ENCODE measurements at places on chromosomes 1 and 21.

DNA sequence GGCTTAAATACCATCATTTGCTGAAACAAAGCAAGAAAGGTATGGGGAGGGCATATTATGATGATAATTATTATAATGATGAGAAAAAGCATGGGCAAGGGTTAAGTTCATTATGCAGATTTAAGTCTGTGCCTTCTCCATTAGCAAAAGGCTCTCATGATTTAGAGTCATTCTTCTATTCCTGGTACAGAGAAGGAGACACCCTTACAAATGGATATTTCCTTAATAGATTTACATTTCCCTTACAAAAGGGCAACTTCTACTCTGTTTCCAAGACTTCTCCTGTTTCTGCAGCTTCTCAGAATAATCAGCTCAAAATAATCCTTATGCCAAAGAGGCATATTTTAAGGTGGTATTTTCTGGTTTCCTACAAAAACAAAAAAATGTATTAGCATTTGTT is 121.1 kb upstream of the CAMK1G start:
- DNase-seq, result no peak

GRCh38 chr1:162903246-162903645 is 42.3 kb upstream of the CCDC190 start:
- no peak for DNase-seq

- DNase-seq, result no peak
Measured at GRCh38 chr1:53559854-53560580, 100.8 kb downstream of the DMRTB1 start.

DNA sequence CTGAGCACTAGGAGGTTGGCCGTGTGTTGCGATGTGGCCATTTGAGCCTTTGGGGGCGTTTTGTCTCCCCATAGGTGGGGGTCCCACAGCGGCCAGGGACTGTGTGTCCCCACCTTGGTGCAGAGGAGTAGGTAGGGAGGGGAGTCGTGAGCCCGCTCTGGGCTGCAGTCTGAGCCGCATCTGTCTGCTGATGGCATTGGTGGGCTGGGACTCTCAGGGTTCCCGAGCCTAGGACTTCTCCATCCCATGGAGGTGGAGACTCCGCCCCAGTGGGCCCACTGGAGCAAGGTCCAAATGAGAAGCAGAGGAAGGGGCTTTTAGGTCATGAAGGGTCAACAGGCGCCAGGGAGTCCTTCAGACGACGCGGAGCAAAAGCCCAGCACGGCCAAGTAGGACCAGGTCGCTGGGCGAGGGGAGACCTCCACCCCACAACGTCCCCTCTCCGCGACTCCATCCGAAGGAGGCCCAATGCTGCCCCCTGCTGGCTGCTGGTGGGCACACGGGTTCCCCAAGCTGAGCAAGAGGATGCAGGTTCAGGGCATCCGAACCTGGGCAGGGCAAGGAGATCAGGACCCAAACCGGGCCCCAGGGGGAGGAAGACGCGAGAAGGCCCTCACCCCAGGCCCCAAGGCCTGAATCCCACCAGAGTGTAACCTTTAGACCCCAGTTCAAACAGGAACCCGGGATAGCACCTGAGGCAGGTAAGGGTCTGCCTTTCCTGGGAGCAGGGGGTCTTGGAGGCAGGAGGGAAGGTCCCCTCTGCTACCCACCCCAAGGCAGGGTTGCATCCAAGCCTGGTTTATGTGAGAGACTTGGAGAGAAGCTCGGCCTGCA is 14.9 kb downstream of the TTC34 start:
- DNase-seq, result peak; percentile 64

GRCh38 chr1:94895518-94895917 is 31.4 kb downstream of the CNN3 start:
- no peak for DNase-seq

- no peak for DNase-seq
Measured at GRCh38 chr21:35716876-35717565, 343.3 kb downstream of the SETD4 start.

DNA sequence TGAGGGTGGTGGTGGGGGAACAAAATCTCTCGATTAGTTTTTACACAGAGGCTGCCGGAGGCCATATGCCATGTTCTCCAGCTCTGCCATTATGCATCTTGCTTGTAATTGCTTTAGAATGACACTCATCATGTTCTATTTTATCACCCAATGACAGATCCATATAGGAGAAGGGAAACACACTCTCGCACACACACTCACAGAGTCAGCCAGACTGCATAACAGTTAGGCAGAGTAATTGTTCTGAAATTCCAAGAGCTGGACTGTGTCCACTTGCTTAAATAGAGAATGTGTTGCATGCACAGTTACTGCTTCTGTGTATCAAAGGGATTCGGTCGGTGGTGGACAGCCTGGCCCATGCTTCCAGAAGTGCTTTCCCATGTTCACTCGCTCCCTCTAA is 30.6 kb downstream of the KCND3 start:
- DNase-seq, result no peak

GRCh38 chr1:197909384-197909783 is 7.0 kb downstream of the C1orf53 start:
- no peak for DNase-seq

DNA sequence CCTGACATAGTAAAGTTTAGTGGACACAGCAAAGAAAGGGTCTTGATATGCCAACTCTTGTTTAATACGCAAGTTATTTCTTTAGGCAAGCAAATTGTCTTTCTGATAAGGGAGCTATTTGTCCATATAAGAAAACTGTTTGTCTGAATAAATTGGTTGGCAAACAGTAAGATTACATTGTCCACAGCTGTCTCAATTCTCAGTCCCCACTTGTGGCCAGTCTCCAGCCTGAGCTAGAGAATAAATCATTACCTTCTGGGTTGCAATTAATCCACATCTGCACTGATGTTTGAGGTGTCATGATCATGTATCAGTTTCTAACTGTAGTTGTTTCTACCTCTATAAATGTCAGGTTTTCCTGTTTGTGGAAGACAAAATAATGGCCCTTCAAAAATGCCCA is 60.0 kb upstream of the TNR start:
- DNase-seq, result no peak

DNA sequence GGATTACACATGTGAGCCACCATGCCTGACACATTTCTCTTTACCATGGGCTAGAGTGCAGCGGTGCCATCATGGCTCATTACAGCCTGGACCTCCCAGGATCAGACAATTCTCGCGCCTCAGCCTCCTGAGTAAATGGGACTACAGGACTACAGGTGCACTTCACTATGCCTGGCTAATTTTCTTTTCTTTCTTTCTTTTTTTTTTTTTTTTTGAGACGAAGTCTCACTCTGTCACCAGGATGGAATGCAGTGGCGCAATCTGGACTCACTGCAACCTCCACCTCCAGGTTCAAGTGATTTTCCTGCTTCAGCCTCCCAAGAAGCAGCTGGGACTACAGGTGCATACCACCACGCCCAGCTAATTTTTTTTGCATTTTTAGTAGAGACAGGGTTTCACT is 14.8 kb upstream of the KIF1B start:
- no peak for DNase-seq

- DNase-seq, result no peak
Measured at GRCh38 chr1:44103270-44104131, 15.1 kb upstream of the KLF17 start.

DNA sequence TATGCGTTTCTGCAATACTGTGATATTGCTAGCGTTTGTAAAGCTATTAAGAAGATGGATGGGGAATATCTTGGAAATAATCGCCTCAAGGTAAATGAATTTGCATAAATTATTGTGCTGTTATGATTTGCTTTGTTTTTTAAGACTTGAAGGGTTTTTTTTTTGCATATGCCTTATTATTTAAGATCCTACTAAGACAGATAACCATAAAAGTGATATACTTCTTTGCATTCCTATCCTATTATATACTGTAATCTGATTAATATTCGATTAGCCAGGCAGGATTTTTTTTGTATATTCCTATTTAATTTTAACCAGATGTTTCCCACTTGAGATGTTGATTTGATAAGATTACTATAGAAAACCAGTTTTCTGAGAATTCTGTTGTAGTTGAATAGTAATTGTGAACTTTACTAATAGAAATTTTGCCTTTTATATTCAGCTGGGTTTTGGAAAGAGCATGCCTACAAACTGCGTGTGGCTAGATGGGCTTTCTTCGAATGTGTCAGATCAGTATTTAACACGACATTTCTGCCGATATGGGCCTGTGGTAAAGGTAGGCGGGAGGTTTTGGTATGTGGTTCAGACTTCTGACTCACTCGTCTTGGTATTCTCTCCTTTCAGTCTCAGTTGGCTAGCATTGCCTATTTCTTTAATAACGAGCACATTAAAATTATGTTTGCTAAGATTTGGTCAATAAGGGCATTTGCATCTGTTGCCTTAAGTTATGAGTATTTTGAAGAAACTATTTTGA is 56.8 kb downstream of the ZBTB17 start:
- DNase-seq, result peak; percentile 41

GRCh38 chr1:61005614-61006580 is 76.5 kb upstream of the NFIA start:
- no peak for DNase-seq

DNA sequence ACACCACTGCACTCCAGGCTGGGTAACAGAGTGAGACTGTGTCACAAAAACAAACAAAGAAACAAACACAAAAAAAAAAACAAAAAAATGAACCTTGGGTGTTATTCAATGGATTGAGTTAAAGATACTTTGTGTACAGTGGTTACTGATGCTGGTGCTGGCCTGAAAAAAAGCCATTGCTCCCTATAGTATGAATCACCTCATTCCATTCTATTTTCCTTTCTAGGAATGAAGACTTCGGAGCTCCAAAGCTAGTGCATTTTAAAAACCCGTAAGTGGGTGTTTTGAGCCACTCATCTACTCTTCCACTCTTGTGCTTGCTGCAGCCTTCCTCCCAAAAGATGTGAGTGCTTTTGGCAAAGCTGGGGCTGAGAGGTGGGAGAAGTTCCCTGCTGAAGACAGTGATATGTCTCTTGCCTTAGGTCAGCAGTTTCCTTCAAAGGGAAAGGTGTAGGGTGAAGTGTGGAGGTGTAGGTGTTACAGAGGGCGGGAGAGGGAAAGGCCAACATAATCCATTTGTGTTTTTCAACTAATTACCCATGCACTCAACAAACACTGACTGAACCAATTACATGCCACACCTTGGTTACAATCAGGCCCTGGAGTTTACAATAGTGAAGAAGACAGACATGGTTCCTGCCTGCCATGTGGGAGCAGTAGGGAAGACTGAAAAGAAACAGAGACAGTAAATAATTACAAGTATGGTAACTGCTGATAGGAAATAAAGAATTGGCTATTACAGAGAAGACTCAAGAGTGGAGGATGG is 55.0 kb upstream of the SERBP1 start:
- no peak for DNase-seq

- no peak for DNase-seq
Measured at GRCh38 chr1:100234432-100234831, 15.2 kb downstream of the DBT start.

DNA sequence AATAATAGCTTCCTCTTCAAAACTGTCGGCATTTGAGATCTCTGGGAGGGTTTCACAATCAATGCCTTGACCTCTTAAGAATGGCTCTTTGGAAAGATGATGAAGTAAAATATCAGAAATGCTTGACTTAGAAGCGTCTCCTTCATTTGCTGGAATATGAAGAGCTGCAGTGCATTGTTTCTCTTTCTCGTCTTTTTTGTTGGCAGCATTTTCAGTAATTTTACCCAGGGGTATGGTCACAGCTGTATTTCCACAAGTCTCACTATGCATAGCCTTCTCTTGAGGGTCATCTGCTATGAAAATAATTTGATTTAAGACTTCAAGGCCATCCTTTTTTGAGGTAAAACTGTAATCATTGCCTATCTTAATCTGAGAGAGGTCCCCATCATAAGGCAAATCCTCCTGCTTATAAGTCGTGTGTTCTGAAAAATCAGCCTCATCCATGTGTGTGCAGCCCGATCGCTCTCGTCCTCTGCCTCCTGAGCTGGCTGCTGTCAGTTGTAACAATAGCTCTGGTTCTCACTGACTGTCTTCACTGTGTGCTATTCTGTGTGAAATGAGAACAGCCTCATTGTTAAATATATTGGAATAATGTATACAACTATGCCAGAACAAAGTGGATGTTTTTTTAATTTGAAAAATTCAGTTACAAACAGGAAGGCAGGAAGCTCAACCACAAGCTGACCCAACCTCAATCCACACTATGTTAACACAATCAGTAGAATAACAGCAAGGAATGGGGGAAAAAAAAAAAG is 4.5 kb downstream of the AKNAD1 start:
- no peak for DNase-seq

DNA sequence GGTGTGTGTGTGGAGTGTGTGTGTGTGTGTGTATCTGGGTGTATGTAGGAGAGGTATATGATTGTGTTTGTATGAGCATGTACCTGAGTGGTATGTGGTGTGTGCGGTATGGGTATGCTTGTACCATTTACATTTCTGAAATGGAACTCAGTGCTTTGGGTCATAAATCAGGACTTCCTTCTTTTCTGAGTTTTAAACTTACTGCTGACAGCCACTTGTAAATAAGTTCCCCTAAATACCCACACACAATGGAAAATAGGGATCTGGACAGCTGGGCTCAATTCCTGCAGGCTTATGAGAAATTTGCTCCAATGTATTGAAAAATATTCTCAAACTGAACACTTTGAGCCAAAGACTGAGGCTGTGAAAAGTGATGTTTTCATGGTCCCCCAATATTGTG is 293.6 kb downstream of the HLX start:
- no peak for DNase-seq

DNA sequence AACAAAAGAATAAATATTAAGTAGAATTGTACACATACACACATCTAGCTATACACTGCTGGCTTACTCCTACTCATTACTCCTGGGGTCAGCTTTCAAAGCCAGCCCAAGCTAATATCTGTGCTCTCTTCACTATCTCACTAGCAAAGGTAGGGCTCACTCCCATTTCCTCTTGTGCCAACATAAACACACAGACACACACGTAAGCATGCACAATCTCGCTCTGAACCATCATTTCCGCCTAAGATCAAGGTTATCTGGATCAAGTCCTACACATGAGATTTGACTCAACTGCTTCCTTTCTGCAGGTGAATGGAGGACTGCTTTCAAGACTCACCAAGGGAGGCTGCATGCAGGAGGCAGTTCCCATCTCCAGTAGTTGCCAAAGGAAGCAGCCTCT is 28.8 kb upstream of the MTMR11 start:
- DNase-seq, result no peak

DNA sequence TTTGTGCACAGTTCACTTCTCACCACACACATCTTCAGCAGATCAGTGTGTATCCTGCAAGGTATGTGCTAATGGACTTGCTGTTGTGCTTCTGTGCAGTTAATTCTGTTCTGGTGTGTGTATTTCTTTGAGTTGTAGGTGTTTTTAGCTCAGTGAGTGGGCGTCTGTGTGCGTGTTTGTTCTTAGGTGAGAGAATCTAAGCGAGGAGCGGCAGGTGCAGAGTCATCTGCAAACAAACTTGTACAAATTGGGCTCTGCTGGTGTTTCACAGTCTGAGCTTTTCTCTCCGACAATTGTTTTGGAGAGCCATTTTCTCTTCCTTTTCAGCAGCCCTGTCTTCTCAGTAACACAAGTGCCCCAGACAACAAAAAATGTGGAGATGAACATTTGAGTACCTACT is 43.6 kb downstream of the ACP6 start:
- no peak for DNase-seq

DNA sequence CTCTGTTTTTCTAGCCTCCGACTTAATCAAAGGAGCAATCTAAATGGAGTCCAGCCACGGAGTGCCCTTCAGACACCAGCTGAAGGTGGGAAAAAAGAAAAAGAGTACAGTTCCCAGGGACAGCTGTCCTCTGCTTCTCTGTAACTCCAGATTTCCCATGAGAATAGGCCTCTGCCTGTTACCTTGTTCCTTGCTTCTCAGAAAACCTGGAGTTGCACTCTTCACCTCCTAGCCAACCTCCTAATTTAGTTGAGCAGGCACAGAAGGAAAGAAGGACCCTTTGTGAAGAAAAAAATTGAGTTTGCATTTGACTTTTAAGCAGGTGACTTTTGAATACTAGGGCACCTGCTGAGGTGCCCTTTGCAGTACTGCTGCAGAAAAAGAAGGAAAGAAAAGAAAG is 8.3 kb downstream of the BARHL2 start:
- DNase-seq, result no peak

All from activated naive CD8-positive, alpha-beta T cell treated with anti-CD3 and anti-CD28 coated beads, Interleukin-2, amount 50 U/mL, for 16 hours (primary cell).